T-helper 2 cell (primary cell): ENCODE measurements at places on chromosomes 3 and 15.

DNA sequence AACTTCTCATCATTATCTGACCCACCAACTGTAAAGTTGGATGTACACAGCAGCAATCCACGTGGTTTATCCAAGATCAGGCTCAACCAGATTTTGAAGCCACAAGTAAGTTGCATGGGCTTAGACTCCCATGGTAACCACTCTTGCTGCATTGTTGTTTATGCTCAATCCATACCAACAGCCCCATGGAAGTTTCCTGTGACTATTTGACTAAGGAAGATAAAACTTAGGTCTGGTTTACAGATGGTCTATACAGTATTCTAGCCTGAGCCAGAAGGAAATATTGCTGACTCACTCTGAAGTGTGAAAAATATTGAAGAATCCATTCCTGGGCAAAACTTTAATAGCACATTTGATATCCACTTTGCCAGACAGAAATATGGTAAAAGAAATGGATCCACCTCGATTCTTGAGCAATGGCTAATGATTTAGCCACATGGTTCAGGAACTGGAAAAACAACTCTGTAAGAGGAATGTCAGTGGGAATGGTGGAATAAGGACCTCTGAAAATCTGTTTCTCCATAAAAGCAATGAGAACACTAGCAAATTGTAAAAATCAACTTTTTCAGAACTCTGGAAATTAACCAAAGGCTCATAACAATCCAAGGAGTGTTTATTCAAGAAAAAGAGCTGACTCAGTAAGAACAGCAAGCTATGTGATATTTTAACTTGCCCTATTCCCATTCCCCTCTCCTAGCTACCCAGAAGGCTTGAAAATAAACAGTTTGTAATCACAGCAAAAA, 162.9 kb upstream of the STT3B start:
- DNase-seq = no peak

DNA sequence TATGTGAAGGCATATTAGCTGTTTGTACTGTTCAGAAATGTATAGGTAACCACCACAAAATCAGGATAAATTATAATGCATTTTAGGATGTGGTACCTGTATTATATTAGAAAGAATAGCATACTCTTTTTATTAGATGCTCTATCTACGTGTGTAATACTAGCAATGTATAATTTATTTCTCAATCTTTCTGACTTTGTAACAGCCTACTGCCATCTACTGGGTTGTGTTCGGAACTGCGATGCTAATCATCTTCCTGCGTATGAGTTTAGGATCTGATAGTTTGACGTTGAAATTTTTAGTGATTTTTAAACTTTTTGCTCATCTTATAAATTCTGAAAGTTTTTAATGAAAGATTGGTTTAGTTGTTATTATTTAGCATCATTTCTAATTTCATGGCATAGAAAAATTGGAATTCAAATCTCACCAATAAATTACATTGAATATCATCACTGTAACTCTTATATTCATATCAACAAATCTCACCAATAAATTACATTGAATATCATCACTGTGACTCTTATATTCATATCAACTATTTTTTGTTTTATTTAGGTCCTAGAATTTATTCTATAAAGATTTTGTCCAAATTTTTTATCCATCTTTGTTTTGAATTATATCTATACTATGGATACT, 322.7 kb upstream of the ZNF717 start:
- DNase-seq = no peak

DNA sequence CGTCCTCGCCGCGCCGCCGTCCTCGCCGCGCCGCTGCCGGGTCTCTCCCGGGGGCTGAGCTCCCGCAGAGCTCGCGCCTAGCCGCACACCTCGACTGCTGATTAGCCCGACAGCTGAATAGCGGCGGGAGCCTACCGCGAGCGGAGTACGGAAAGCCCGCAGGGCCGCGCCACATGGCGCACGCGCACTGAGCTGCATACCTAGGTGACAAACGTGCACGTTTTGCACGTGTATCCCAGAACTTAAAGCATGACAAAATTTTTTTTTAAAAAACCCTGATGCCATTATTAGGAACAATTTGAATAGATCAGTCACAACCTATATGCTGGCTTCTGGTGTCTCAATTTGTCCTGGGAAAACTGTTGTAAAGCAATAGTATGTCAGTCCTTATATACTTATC, at the start of gene GOLGA8A:
Gene GOLGA8A, minus strand, starts transcription at position 122 of the 400 bp plus-strand sequence. CDS start 48,117 bp downstream, outside the sequence.
- DNase-seq = peak; percentile 75

DNA sequence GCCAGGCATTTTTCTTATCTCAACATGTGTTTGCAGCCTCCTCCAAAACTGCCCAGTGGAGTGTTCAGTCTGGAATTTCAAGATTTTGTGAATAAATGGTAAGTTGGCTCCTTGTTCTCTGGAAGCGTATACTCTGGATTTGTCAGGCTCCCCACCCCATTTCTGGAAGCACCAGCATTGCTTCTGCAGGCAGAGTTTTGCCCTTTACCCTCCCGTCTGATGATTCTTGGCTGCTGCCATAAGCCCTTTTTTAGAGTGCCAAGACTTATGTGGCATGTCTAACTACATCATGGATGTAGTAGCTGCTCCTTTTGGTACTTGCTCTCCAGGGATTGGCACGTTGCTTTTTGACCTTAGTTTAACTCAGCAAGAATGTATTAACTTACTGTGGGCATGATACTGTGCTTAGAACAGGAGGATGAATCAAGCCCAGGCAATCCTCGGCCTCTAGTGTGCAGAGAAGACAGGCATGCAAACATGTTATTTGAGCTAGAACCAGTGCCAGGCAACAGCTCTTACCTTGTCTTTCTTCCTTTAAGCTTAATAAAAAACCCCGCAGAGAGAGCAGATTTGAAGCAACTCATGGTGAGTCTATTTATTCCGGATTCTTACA, 8.3 kb downstream of the SNAPC5 start:
- DNase-seq = no peak

GRCh38 chr3:188431553-188431952, 277.6 kb downstream of the LPP start:
- DNase-seq = no peak

DNA sequence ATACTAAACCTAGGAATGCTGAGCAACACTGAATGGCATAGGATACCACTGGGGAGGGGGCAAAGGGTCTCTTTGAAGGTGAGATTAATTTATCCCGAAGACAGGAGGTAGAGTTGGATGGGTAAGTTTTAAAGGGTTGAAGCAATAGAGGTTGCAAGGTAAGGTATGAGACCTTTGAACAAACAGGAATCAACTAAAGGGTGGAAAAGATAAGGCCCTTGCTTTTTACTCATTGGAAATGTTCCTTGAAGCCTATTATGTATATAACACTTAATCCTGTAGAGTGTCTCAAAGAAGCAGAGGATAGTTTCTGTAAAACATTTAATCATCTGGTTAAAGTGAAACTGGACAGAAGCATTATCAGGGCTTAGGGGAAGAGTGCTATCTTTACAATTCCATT, 5.7 kb downstream of the ABHD5 start:
- no peak for DNase-seq

DNA sequence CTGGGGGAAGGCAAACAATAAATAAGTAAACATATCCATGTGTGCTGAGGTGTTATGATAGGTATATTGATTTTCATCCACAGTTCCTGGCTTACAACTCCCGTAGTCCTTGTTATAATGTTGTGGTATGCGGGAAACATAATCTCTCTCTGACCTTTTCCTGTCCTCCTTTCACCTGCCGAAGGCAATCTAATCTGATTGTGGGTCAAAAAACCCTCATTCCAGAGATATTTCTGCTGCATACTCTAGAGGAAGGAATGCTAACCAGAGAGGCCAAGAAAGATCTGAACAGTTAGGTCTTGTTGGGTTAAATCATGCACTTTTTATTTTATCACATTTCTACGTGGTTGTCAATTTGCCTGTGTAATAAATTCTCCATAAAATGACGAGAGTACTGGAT, 383.6 kb upstream of the SEMA6D start:
- DNase-seq = no peak

- no peak for DNase-seq
Measured at GRCh38 chr3:158808697-158809096, 6.8 kb downstream of the MFSD1 start.

DNA sequence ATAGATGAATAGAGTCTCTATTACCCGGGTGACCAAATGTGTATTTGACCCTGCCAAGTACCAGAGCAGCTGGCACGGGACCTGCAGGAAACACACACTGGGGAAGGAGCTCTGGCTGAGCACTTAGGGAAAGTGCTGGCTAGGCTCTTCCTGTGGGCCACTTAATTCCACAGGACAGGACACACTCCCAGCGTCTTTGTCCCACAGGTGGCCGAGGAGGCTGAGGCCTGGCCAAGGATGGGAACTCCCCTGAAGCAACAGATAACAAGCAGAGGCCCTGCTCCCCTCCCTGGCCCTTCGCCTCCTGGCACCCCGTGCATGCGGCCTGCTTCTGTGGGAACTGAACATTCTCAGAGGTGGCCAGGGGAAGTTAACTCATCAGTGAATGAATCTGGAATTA, 180.8 kb downstream of the ATP10A start:
- no peak for DNase-seq

GRCh38 chr3:142104763-142105162, 44.6 kb downstream of the TFDP2 start:
- no peak for DNase-seq

GRCh38 chr15:96334017-96334704, 3.7 kb downstream of the NR2F2 start:
- DNase-seq = no peak

GRCh38 chr3:29329986-29330890, 49.4 kb downstream of the RBMS3 start:
- no peak for DNase-seq

DNA sequence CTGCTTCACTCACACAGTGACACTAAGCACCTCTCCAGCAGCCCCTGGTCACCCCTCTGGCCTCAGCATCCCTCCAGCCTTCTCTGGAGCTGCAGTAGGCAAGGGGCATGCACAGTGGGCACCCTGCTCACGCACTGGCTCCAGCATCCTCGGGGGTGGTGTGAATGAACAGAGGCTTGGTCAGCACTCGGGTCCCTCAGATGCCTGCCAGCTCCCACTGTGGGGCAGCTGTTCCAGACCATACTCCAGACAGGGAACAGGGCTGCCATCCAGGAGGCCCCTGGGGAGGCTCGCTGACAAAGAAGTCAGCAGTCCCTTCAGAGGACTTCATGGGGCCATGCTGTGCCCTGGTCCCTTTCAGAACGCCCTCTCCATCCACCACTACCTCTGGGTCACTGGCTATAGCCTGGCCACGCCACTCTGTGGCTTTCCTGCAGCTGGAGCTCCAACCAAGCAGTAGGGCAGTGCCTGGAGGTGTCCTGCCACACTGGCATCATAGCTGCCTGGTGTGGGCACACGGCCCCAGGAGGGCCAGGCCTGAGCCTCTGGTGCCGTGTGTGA, 26.3 kb downstream of the ALS2CL start:
- no peak for DNase-seq

DNA sequence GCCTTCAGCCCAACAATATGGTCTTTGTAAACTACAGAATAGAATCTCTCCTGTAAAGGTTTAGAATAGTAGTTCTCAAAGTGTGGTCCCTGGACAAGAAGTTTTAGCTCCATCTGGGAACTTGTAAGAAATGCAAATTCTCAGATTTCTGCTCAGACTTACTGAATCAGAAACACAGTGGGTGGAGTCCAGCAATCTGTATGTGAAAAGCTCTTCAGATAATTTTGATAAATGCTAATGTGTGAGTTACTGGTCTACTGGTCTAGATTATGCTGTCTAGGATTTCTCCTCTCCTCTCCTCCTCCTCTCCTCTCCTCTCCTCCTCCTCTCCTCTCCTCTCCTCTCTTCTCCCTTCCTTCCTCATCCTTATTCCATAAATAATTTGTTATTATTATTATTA, 57.5 kb downstream of the RBMS3 start:
- no peak for DNase-seq

- DNase-seq = no peak
Measured at GRCh38 chr15:67242708-67243111, 11.8 kb downstream of the AAGAB start.

- no peak for DNase-seq
Measured at GRCh38 chr3:99570061-99570460, 68.3 kb upstream of the COL8A1 start.

DNA sequence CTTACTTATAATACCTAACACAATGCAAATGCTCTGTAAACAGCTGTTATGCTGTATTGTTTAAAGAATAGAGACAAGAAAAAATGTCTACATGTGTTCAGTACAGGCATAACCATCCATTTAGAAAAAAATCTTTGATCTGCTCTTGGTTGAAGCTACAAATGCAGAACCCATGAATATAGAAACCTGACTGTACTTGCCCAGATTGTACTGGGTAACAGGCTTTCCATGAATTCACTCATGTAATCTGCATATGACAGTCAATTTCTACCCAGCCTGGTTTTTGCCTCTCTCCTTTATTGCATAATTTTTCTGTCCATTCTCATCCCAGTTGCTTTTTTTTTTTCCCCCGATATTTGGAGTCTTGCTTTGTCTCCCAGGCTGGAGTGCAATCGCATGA, 62.6 kb upstream of the ETV5 start:
- DNase-seq = no peak

GRCh38 chr3:8773941-8774542, 4.6 kb upstream of the OXTR start:
- no peak for DNase-seq

DNA sequence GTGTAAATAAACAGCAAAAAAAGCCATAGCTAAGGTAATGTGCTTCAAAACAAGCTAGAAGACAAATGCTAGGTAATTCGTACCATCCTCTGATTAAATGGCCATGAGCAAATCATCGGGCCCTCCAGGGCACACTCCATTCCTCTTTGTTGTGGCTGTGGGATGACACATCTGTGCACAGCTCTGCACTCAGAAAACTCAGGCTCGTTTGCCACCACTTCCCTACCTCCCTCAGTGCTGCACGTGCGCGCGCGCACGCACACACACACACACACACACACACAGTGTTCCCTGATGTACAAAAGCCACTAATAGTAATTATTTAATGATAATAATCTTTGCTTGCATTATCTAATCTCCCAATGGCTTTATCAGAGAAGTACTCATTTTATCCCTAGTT, 336.6 kb downstream of the FEZF2 start:
- DNase-seq = no peak

- DNase-seq = no peak
Measured at GRCh38 chr15:95693917-95694316, 636.6 kb upstream of the NR2F2 start.
